WERI-Rb-1 (cell line): ENCODE measurements at places on chromosomes 3 and 15.

DNA sequence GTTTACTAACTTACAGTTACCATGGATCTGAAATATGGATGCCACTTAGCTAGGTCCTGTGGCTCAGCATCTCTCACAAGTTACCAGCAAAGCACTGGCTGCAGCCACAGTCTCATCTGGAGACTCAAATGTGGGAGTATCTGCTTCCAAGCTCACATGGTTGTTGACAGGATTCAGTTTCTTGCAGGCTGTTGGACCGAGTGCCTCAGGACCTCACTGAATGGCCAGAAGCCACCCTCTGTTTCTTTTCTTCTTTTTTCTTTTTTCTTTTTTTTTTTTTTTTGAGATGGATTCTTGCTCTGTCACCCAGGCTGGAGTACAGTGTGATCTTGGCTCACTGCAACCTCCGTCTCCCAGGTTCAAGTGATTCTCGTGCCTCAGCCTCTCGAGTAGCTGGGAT is 20.1 kb upstream of the AMOTL2 start:
- DNase-seq: no peak

GRCh38 chr15:82014989-82015388 is 30.8 kb downstream of the MEX3B start:
- DNase-seq: no peak

DNA sequence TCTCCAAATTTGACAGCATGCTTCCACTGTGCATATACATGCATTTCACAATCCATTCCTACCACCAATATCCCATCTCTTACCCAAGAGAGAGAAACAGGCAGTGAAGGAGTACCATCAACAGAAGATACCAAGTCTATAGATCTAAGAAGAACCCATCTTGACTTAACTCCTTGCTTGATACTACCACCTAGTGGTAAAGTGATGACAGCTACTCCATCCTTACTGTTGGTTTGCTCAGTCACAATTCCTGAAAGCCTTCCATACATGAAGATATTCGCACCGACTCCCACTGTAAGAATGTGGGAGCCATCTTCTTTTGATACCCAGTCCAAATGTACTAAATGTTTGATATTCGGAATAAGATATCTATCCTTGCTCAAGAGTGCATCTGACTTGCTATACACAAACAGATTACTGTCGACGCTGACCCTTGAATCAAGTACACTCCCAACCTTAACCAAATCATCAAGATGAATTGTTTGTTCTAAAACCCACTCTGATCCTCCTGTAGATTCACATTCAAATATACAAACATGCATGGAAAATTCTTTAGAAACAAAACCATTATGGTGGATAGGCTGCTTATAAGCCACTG is 123.1 kb downstream of the DMXL2 start:
- no peak for DNase-seq

GRCh38 chr3:30779686-30780287 is 114.7 kb downstream of the GADL1 start:
- DNase-seq: peak; percentile 46

- DNase-seq: no peak
These were observed 160.6 kb downstream of the ECT2 start for GRCh38 chr3:172911142-172911541.
